Uterus (tissue), 4 donors: ENCODE measurements at places on chromosomes 1 and 21. TPM values are rescaled to one million over a fixed set of nuclear protein-coding genes. Genes with fewer than 3 reads are reported as not detected.
A peak's percentile ranks its signal among the peaks of the same experiment; 100 is the strongest.

GRCh38 chr1:61386770-61387169 is 304.4 kb downstream of the NFIA start:
- no peak for DNase-seq
- no peaks in the 10 kb centered on the region for H3K4me1 ChIP-seq
- no peak overlapping the region for H3K4me3 ChIP-seq
- no peaks in the 10 kb centered on the region for H3K36me3 ChIP-seq

DNA sequence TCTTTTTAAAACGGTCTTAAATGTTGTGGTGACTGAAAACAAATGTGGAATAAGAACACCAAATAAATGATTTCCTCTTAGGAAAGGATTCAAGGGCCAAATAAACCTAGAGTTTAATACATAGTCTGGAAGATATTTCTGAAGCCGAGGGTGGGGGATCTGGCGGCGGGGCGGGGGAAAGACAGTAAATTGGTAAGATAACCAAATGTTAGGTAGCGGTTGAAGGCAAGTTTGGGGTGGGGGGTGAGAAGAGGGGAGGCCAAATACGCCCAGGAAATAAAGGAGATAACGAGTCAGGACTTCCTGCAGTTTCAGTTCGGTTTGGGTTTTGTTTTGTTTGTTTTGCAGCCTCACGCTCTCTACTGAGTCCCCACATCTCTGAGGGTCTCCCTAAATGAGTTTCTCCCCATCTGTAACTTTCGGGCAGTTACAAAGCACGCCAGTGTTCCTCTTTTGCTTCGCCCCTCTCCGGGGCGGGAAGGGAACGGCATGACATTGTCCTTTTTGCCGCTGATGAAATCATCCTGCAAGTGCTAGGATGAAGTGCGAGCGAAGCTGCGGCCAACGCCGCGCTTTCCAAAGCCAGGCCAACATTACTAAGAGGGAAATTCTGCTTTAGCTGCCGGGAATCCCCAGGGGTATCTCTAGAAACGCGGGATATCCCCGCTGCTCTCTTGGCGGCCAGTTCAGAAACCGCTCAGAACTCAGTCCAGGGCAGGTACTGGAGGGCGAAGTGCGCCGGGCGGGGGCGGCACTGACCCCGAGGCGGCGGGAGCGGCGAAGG is 844 bp downstream of the NIBAN1 start:
- H3K4me1 ChIP-seq = no peaks in the 10 kb centered on the region
- H3K27ac ChIP-seq = peak overlapping the region; percentile 80
- H3K27me3 ChIP-seq = no peaks in the 10 kb centered on the region
- H3K4me3 ChIP-seq = peak overlapping the region; percentile 63

Gene CRB1
- 0.55 TPM for total RNA-seq

GRCh38 chr1:8989821-8990220 is 36.4 kb downstream of the SLC2A7 start:
- no peaks in the 10 kb centered on the region for H3K27me3 ChIP-seq
- no peak overlapping the region for H3K27ac ChIP-seq
- no peaks in the 10 kb centered on the region for H3K36me3 ChIP-seq
- DNase-seq = no peak
- H3K4me1 ChIP-seq = no peaks in the 10 kb centered on the region

GRCh38 chr1:181488866-181489265 is 5.5 kb downstream of the CACNA1E start:
- no peak overlapping the region for H3K4me3 ChIP-seq
- H3K36me3 ChIP-seq = no peaks in the 10 kb centered on the region
- DNase-seq = no peak

Gene ETV3L
- not detected for total RNA-seq

Gene DSTYK
- total RNA-seq = 26.9 TPM

Gene TNNI3K
- not detected for total RNA-seq

GRCh38 chr1:215473943-215474342 is 93.2 kb upstream of the KCTD3 start:
- no peak overlapping the region for H3K27ac ChIP-seq
- H3K4me1 ChIP-seq = no peaks in the 10 kb centered on the region
- DNase-seq = no peak
- H3K27me3 ChIP-seq = no peaks in the 10 kb centered on the region
- no peaks in the 10 kb centered on the region for H3K36me3 ChIP-seq
- no peak overlapping the region for H3K4me3 ChIP-seq

Gene KRTAP7-1
- not detected for total RNA-seq

- no peaks in the 10 kb centered on the region for H3K4me1 ChIP-seq
- no peaks in the 10 kb centered on the region for H3K27me3 ChIP-seq
- no peak overlapping the region for H3K4me3 ChIP-seq
- H3K36me3 ChIP-seq = no peaks in the 10 kb centered on the region
- H3K27ac ChIP-seq = no peak overlapping the region
- no peak for DNase-seq
Measured at GRCh38 chr1:240254778-240255291, 163.2 kb downstream of the FMN2 start.

Gene DYNLT4
- not detected for total RNA-seq

GRCh38 chr1:153628638-153629342 is 556 bp downstream of the S100A1 start:
- no peaks in the 10 kb centered on the region for H3K27me3 ChIP-seq
- H3K4me3 ChIP-seq = no peak overlapping the region
- H3K27ac ChIP-seq = peak overlapping the region; percentile 98
- no peak for DNase-seq

- H3K36me3 ChIP-seq = no peaks in the 10 kb centered on the region
- no peak overlapping the region for H3K27ac ChIP-seq
- no peak for DNase-seq
- no peaks in the 10 kb centered on the region for H3K27me3 ChIP-seq
- no peak overlapping the region for H3K4me3 ChIP-seq
Measured at GRCh38 chr21:14259747-14260146, 43.8 kb downstream of the RBM11 start.

Gene ATAD3A
- 1.8 TPM for total RNA-seq

DNA sequence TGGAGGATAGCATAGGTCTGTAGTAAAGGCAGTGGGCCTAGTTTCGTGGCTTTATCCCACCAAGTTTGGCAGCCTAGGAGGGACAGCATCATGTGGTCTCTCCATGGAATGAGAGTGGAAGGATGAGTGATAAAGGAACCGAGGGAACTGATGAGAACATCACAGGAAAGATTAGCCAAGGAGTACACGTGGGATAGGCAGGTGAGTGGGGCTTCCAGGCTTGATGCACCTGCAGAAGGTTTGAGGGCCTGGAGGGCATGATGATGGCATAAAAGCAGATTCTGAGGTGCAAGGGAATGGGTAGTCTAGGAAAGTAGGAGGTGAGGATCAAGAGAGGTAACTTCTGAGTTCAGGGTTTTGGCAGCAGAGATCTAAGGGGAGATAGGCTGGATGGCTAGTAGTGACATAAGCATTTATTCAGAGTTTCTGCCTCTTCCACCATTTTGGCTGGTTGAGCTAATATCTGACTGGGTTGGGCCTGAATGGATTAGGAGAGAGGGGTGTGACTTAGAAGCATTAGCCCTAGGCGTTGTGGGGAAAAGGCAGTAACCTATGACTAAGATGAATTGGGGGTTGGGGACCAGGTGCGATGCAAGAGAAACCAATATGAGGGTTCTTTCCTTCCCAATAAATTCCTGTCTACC is 9.1 kb downstream of the PTGFRN start:
- H3K4me1 ChIP-seq = no peaks in the 10 kb centered on the region
- no peak overlapping the region for H3K4me3 ChIP-seq
- H3K36me3 ChIP-seq = no peaks in the 10 kb centered on the region
- no peak for DNase-seq

DNA sequence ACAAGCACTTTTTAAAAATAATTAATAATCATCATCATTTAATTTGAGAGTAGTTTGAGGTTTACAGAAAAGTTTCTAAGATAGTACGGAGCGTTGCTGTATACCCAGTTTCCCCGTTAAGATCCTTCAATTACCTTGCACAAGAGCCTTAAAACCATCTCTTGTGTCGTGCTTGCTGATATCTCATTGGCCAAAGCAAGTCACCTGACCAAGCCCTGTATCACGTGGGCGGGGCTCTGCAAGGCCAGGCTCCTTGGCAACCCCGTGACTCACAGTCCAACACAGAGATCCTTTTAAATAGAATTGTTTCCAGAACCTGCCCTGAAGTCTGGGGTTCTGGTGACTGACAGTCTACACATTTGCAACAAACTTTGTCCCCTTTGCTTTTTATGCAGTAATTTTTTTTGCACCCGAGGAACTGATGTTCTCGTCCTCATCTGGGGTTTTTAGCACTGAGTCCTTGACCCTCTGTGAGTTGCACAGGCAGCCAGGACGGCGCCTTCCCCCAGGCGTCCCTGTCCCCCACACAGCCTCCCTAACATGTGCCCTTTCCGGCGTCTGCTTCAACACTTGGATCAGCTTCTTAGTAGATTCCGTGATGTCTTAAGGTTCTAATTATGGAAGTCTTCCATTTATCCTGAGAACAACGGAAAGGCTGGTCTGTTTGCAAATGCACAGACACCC is 183.3 kb upstream of the TMEM51 start:
- DNase-seq = peak; percentile 61
- H3K4me1 ChIP-seq = no peaks in the 10 kb centered on the region
- H3K27ac ChIP-seq = no peak overlapping the region
- no peak overlapping the region for H3K4me3 ChIP-seq
- no peaks in the 10 kb centered on the region for H3K27me3 ChIP-seq
- no peaks in the 10 kb centered on the region for H3K36me3 ChIP-seq

- no peaks in the 10 kb centered on the region for H3K27me3 ChIP-seq
- no peak overlapping the region for H3K27ac ChIP-seq
- no peak overlapping the region for H3K4me3 ChIP-seq
Measured at GRCh38 chr21:25760677-25761076, 25.9 kb downstream of the GABPA start.

Gene S100A8
- 5.4 TPM for total RNA-seq

DNA sequence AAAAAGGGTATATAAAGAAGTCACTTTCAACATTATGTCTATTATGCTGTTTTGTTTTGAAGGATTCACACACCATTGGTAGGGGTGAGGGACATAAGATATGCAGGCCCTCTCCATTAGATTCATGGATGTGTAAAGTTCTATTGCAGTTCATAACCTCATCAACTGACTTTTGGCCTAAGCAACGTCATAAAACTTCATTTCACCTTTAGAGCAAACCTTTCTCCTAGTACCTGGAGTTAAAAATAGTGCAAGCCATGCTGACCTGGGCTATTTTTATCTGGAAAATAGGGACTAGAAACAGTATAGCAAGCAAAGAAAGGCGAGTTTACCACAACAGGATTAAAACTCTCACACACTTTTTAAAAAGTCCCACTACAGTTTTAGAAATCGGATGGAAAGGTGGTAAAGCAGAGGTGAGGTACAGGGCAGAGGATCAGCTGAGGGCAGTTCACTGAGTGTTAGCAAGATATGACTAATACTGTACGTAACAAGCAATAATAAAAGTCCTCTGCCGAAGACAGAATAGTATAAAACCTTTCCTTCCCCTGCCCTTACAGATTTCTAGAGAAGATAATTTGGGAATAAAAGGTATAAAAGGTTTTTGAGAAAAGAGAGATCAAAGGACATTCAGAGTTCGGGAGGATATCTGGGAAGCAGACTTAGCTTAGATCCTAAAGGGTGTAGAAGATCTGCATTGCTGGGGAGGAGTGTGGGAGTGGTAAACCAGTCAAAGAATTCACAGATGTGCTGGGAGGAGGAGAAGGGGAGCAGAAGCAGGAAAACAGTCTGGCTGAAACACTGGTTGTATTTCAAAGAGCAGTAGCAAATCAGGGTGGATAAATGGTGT is 14.3 kb downstream of the EGLN1 start:
- DNase-seq = no peak
- H3K27ac ChIP-seq = peak overlapping the region; percentile 46
- H3K4me3 ChIP-seq = no peak overlapping the region
- no peaks in the 10 kb centered on the region for H3K36me3 ChIP-seq
- H3K4me1 ChIP-seq = no peaks in the 10 kb centered on the region

DNA sequence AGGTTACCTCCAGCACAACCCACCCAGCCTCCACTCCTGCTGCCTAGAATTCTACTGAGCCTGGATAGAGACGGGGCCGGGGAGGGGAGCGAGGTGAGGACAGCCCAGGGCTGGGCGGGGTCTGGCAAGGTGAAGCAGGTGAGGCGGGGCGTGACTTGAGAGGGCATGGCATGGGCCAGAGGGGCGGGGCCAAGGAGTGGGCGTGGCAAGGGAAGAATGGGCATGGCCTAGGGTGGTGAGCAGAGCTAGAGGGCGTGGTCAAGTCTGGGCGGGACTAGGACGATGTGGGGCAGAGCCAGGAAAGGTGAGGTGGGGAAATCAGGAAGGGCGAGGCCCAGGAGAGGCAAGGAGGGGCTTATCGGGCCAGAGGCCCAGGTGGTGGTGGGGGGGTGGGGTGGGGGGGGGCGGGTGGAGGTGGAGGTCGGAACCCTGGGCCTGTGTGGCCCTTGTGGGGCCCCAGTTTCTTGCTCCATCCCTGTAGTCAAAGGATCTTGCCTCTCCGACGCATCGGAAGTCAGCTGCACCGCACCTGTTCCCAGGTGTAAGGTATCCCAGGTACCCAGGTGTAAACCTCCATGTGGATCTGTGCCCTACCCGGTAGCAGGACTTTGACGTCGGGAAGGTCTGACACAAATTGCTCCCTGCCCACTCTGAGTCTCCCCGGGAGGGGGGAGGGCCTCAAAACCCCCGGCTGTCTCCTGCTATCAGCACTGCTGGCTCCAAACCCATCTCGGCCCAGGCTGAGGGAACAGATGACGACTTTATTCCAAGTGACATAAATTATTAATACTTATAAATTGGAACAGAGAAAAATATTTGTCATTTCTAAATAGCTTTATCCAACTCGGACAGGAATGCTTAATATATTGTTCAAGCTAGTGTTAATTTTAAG is 32.9 kb upstream of the UTS2 start:
- DNase-seq = no peak
- H3K27ac ChIP-seq = no peak overlapping the region
- H3K27me3 ChIP-seq = no peaks in the 10 kb centered on the region

GRCh38 chr1:216186816-216187215 is 236.4 kb downstream of the USH2A start:
- no peaks in the 10 kb centered on the region for H3K27me3 ChIP-seq
- DNase-seq = no peak
- H3K36me3 ChIP-seq = no peaks in the 10 kb centered on the region
- H3K27ac ChIP-seq = no peak overlapping the region
- no peak overlapping the region for H3K4me3 ChIP-seq

- DNase-seq = peak; percentile 37
- H3K4me1 ChIP-seq = no peaks in the 10 kb centered on the region
- no peak overlapping the region for H3K27ac ChIP-seq
- no peak overlapping the region for H3K4me3 ChIP-seq
- no peaks in the 10 kb centered on the region for H3K36me3 ChIP-seq
Measured at GRCh38 chr1:24362982-24363614, 43.9 kb downstream of the GRHL3 start.

DNA sequence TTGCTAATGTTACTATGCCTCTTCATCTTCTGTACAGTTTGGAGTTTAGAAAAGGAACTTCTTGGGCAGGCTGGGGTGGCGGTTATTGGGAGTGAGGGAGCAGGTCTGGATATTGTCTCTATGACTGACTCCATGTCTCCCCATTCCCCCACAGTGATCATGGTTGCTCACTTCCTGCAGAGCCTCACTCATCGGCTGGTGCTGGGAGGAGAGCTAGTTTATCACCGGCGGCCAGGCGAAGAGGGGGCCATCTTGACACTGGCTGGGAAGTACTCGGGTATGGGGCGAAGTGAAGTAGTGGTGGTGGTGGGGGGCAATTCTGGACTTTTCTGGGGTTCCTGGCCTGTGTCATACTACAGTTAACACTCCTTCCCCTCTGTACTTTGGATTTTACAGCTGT is 2.2 kb downstream of the TOMM40L start:
- H3K4me3 ChIP-seq = no peak overlapping the region
- H3K27ac ChIP-seq = no peak overlapping the region
- H3K4me1 ChIP-seq = peaks cover 8% of the 10 kb centered on the region
- H3K27me3 ChIP-seq = no peaks in the 10 kb centered on the region
- DNase-seq = no peak

Gene TMEM200B
- total RNA-seq = 44.1 TPM

Gene LCE3E
- total RNA-seq = not detected

Gene CHI3L2
- total RNA-seq = 0.77 TPM
